HT-29 (cell line): ENCODE measurements at places on chromosomes 1 and 21. TPM values are rescaled to one million over a fixed set of nuclear protein-coding genes. Genes with fewer than 3 reads are reported as not detected.

- no peak for DNase-seq
These were observed 148.6 kb upstream of the ETV3 start for GRCh38 chr1:157286646-157287420.

DNA sequence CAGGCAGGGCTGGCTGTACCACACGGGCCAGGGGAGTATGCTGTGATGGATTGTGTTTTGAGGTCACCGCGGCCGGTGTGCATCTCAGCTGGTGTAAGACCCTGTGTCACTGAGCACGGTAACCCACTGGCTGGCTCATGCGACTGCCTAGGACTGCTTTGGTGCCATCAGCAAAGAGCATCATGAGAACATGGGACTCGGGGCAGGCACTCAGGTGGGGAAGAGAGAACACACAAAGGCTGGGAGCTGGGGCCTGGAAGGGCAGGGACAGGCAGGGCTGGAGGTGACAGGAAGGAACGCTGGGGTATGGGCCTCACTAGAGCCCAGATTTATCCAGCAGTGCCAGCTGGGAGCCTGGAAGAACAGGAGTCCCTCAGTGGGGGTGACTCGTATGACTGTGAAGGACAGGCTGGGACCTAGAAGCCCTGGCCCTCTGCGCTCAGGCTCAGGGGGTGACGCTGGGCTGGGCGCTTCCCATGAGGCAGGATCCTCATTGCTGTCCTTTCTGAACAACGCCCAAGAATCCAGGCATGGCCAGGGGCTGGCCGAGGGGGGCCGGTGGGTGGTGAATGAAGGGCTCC lies 210.4 kb upstream of the VAMP3 start:
- DNase-seq, result no peak

CELA2A gene
- total RNA-seq, result not detected in 2 replicates

PERM1 gene
- 0.03 TPM in 1 of 2 replicates, not detected in the other for total RNA-seq

DNA sequence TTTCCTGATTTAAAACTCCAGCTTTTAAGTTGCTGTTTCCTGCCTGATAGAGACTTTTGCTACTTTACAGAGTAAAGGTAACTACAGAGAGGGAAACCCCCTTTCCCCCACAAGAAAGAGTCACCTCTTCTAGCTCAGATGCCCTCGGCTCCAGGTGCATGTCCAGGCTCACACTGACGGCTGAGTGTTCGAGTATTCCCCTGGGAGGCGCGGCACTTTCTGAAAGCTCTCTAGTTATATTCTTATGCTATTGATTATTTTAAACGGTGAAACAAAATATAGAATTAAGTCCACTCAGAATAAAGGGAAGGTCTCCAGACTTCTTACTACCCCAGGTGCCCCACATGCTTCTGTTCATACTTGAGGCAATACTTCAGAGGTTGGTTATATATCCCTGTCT lies 160.3 kb upstream of the FMN2 start:
- no peak for DNase-seq

GRCh38 chr1:232033285-232033684 lies 406.7 kb downstream of the DISC1 start:
- no peak for DNase-seq

PDZK1IP1 gene
- total RNA-seq, result 32.9 and 38.0 TPM in 2 replicates

PLA2G2F gene
- total RNA-seq, result 0.41 and 1.7 TPM in 2 replicates
